Stimulated activated CD8-positive, alpha-beta memory T cell treated with anti-CD3 and anti-CD28 coated beads, Interleukin-15, amount 100 ng/mL, for 24 hours (primary cell): ENCODE measurements at places on chromosomes 1 and 21.

DNA sequence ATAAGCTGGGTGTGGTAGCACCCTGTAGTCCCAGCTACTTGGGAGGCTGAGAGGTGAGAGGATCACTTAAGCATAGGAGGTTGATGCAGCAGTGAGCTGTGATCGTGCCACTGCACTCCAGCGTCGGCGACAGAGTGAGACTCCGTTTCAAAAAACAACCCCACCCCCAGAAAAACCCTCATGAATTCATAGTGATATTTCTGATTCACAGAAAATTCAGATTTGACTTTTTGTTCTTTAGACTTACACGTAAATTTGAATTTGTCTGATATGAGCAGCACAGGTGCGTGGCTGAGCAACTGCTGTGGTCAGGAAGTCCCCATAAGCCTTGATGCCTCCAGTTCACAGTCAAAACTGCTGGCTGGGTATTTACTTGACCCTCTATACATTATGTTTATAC is 10.0 kb upstream of the MORC3 start:
- DNase-seq, result no peak

GRCh38 chr1:232987046-232987773 is 36.8 kb downstream of the NTPCR start:
- no peak for DNase-seq

- DNase-seq, result no peak
Measured at GRCh38 chr1:208204779-208205178, 39.4 kb downstream of the PLXNA2 start.

- DNase-seq, result no peak
Measured at GRCh38 chr1:174812656-174813055, 187.1 kb upstream of the CACYBP start.

DNA sequence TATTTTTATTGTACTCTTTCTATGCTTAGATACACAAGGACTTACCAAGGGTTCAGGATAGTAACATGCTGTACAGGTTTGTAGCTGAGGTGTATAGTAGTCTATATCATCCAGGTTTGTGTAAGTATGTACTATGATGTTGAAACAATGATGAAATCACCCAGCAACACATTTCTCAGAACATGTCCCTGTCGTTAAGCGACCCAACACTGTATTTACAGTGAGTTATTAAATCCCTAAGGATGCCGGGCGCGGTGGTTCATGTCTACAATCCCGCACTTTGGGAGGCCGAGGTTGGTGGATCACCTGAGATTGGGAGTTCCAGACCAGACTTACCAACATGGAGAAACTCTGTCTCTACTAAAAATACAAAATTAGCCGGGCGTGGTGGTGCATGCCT is 21.6 kb upstream of the RCOR3 start:
- DNase-seq, result no peak

GRCh38 chr1:101116006-101116405 is 90.4 kb upstream of the DPH5 start:
- no peak for DNase-seq

DNA sequence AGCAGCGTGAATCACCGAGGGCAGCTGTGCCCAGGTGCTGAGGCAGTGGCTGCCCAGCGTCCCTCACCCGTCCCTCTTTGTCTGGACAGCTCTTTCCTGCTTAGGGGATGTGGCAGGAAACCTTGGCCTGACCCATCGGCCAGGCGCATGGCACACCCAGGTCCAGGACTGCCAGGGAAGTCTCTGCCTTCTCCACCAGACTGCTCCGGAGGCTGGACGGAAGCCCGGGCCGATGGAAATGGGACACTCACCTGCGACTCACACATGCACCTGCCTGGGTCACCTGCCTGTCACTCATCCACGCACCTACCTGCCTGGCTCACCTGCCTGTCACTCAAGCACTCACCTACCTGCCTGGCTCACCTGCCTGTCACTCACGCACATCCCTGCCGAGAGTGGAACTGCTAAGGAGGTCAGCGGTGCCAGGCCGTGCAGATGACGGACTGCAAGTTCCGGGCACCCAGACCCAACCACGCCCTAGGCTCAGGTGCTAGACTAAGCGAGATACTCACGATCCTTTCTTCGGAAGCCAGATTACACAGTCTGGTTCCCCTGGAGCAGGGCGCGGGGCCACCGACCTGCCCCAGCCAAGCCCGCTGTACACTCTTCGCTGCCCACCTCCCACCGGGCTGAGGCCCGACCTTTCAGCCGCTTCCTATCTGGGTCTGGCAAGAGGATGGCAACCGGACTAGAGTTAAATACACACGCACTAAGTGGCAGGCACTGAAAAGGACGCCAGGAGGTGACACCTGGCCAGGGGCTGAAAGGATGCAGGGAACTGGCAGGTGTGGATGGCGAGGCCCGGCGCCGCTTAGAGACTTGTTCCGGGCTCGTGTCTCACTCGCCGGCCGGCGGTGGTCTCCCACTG is 1.1 kb downstream of the UBE2J2 start:
- no peak for DNase-seq

DNA sequence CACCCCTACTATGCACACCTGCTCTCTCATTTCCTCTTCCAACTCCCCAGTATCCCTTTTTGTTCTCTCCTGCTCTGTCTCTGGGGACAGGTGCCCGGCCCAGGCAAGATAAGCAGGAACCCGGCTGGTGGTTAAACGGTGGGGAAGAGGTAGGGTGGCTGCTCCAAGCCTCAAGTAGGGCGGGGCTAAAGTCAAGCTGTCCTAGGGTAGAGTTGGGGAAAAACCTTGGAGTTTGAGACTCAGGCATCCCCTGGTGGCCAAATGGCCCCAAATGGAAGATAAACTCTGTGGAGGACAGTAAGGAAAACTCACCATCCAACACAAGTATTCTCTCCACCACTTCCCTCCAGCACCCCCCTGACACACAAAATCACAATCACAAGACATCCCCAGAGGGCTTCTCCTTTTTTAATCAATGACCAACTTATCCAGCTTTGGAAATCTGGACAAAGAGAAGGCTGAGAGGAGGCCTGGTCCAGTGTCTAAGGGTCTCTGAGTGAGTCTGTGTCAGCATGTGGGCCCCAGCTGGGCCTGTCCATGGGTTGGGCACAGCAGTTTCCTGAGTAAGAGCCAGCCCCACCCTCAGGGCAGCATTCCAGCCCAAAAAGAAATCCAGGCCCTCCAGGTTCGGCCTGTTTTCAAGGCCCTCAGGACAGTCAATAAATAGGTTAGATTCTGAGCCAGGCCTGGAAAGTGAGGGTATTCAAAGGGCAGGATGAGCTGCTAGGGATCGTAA is 9.8 kb downstream of the POMGNT1 start:
- no peak for DNase-seq

GRCh38 chr1:59081181-59081580 is 215.7 kb upstream of the FGGY start:
- DNase-seq, result no peak

DNA sequence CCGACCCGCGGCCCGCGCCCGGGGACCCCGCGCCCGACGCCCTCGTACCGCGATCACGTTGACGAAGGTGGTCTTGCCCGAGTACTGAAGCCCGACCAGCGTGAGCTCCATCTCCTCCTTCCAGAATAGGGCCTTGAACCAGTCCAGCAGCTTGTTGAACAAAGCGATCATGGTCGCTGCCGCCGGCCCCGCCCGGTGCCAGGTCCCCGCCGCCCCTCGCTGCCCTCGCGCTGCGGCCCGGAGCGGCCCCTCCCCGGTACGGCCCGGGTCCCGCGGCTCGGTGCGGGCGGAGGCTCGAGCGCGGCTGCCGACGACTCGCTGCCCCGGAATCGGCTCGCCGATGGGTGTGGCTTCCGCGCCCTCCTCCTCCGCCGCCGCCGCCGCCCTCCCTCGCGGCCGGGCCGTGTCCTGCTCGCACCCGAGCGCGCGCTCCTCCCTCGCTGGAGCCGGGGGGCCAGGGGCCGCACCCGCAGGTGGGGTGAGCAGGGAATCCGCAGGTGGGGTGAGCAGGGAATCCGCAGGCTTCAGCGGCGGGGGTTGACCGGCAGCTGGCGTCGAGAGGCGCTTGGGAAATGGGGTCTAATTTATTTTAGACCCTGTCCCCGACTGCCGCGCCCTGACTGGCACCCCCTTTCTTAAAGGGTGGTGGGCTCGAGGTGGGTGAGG is at the start of gene ARL8A:
Gene ARL8A (minus strand): TSS at position 336 of the 666 bp plus-strand sequence. CDS start 165 bp downstream, at position 171.
- DNase-seq, result no peak

- DNase-seq, result no peak
Measured at GRCh38 chr1:61606448-61607312, 118.3 kb downstream of the TM2D1 start.

- DNase-seq, result no peak
Measured at GRCh38 chr21:26320596-26320995, 150.0 kb upstream of the APP start.

DNA sequence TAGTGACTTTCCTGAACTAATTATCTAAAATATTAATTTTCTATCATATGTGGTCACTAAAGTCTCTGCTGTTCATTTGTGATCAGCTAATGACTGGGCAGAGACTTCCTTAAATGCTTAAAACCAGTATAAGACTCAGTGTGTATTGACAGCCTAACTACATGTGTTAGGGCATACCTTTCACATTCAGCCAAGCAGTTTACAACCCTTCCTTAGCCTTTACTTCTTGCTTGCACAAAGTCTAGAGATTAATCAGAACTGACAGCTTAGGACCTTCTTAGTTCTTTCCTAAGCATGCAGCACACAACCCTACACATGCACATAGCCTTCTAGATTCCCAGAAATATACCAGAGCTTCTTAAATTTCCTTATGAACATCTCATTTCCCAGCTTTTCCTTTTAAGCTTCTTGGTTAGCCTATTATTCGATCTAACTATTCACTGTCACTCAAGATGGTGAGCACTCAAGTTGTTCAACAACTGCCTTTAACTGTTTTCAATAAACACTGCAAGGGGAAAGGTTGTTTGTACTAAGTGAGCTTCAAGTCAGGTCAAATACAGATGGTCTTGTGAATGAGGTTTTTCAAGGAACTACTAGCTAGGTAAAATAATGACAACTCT is 13.4 kb downstream of the EYA3 start:
- no peak for DNase-seq

- no peak for DNase-seq
Measured at GRCh38 chr1:45403298-45403697, 63.1 kb upstream of the MUTYH start.

- no peak for DNase-seq
Measured at GRCh38 chr1:233516732-233517131, 97.2 kb upstream of the KCNK1 start.

DNA sequence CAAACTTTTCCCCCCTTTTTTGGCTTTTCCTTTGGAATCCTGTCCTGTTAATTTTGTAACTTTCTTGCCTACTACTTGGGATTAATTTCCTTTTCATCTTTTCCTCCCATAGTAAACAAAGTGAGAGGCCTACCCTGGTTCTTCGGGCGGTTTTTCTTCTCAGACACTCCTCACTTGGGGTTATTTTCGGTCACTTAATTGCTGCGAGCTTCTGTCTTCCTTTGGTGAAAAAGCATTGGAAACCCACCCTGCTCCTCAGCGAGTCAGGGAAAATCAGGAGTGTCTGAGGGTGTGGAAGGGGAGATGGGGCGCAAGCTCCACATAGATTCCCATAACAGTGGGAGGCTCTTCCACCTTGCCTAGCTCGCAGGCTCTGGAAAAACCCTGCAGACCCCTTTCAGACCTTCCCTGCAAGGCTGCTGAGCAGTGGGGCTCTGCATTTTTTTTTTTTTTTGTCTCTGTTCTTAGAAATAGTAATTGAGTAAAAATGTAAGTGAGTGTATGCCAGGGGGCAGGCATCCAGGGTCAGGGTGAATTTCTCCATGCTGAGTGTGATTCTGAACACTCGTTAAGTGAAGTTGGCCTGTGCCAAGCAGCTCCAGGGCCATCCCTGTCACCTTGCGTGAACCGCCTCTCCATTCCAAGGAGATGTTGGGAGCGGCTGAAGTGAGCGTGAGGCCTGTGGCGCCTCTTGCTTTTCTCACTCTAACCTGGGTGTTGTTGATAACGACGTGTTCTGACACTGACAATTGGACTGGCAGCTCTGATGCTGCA is 20.3 kb downstream of the TGFB2 start:
- DNase-seq, result no peak

- peak; percentile 34 for DNase-seq
Measured at GRCh38 chr1:19643602-19644394, at the start of gene NBL1. Gene NBL1, plus strand, starts transcription at chr1:19644311. Its CDS starts 10,720 bp downstream, at chr1:19655031.

DNA sequence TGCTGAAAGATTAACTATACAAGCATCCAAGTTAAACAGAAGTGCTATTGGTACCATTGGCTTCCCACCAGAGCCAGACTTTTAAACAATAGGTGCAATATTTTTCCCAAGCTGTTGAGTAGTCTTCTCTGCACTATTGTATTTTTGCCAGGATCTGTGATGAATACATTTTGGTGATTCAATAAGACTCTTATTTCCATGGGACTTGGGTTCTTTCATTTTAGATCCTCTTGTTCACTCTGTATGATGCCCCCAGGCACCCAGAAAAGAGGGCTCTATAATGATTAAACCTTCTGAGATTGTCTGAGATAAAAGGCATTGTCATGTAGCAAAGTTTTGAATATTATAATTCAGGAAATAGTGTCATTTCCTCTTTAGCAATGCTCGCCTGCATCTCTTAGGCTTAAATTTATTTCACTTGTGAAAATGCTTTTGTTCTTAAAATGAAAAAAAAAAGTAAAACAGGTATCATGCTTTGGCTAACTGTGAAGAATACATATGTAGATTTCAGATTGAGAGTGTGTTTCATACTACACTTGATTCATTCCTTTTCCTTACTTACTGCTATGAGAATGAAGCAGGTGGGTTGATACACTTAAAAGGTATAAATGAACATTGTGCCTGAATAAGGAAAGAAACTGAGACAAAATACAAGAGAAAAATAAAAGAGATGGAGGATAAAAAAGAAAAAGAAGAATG is 275.0 kb downstream of the HMCN1 start:
- no peak for DNase-seq

- DNase-seq, result no peak
Measured at GRCh38 chr1:193537266-193538002, 351.0 kb upstream of the B3GALT2 start.

DNA sequence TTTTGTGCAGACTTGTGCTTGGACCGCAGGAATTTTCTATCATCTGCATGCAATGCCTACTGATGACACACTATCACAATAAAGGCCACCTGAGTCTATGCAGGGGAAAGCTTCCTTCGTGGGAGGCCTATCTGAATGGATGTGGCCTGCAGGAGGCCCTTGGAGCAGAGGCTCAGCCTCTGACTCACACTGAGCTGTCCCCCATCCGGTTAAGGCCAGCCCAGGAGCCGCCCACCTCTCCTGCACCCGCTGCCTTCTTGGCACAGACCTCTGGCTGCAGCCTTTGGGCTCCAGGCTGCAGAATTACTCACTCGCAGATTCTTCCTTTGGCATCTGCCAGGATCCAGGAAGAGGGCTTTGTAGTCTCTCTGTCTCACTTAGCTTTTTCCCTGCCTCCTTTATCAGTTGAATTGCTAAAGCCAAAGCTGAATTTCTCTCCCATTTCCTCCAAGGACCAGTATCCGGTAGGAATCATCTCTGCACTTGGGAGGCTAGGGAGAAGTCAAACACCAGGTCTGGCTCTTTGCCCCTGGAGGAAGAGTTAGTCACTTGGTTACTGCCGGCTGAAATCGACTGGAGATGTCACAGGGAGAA is 65.1 kb upstream of the JUN start:
- DNase-seq, result no peak

GRCh38 chr1:195415584-195415983 is 1192.7 kb downstream of the KCNT2 start:
- no peak for DNase-seq
